ENCODE measurements at places on chromosomes 1 and 21.
A peak's percentile ranks its signal among the peaks of the same experiment; 100 is the strongest.

- DNase-seq = no peak
These were observed 141.2 kb downstream of the TTLL7 start for GRCh38 chr1:83857716-83858115.

DNA sequence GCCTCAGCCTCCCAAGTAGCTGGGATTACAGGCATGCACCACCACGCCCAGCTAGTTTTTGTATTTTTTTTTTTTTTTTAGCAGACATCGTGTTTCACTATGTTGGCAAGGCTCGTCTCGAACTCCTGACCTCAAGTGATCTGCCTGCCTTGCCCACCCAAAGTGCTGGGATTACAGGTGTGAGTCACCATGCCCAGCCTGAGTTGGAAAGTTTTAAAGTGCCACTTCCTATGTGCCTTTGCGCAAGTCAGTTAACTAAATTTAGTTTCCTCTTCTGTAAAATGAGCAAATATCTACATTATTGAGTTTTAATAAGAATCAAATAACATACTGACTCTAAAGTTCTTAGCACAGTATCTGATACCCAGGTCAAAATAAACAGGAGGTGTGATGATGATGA is 12.4 kb downstream of the SLC19A2 start:
- DNase-seq = no peak

GRCh38 chr1:91583326-91583755 is 82.7 kb downstream of the CDC7 start:
- peak; percentile 31 for DNase-seq

GRCh38 chr1:66433611-66434010 is 100.3 kb upstream of the SGIP1 start:
- DNase-seq = no peak

DNA sequence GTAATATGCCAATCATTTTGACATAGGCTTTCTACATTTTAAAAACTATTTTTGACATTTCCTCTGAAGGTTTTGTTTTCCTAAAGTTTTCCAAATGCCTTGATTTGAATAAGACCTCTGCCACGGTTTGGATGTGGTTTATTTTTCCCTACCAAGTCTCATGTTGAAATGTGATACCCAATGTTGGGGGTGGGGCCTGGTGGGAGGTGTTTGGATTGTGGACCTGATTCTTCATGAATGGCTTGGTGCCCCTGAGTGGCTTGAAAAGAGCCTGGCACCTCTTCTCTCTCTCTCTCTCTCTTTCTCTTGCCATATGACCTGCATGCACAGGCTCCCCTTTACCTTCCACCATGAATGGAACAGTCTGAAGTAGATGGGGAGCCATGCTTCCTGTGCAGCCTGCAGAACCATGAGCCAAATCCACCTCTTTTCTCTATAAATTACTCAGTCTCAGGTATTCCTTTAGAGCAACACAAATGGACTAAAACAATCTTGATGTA is 14.8 kb downstream of the MMEL1 start:
- DNase-seq = no peak

DNA sequence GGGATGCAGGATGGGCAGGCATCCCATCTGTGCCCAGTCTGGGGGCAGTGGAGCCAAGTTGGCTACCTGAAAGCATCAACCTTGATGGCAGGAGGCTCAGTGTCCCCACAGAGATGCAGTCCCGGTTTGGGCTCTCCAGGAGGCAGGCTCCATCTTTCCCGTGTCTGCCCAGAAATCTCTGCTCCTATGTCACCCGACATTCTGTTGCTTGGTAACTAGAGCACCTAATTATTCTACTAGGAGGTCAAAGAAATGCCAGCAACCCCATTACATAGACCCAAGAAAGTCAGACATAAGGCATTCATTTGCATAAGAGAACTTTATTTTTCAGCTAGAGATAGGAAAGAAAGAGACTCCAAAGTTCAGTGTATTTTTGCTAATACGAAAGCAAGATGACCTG is 100.3 kb upstream of the BACE2 start:
- DNase-seq = no peak

DNA sequence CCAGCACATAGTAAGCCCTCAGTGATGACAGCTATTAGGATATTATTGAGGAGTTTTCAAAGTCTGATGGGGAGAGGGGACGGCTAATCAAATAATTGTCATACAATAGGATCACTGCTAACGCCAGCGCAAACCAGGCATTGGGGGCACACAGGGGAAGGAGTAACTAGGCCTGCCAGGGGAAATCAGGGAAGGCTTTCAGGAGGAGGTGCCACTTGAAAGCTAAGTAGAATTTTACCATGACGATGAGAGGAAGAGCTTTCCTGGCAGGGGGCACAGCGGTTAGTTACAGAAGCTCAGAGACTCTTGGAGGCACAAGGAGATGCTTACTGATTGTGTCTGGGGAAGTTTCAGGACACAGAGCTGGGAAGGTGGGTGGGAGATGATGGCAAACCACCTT is 47.2 kb upstream of the LAPTM5 start:
- DNase-seq = no peak

GRCh38 chr1:55034476-55035133 is 4.7 kb upstream of the PCSK9 start:
- DNase-seq = no peak

- DNase-seq = no peak
These were observed 22.4 kb upstream of the ACTN2 start for GRCh38 chr1:236663934-236664333.

GRCh38 chr1:168529518-168529917 is 14.3 kb downstream of the XCL2 start:
- DNase-seq = no peak

DNA sequence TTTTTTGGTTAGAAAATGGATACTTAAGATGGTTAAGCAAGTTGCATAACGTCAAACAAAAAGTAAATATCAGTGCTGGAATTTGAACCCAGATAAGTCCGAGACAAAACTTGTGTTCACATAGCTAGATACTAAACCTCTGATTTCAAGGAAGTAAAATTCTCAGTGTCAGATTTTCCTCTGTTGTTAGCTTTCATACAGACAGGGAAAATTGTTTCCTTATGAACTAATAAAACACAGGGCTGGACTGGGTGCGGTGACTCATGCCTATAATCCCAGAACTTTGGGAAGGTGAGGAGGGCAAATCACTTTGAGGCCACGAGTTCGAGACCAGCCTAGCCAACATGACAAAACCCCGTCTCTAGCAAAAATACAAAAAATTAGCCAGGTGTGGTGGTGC is 51.3 kb downstream of the PCNX2 start:
- no peak for DNase-seq

- no peak for DNase-seq
These were observed 13.6 kb downstream of the FHAD1 start for GRCh38 chr1:15260418-15261154.
